ENCODE measurements at places on chromosomes 2 and 18.

- no peak for DNase-seq
Observed at GRCh38 chr2:40937284-40937683, 485.4 kb upstream of the SLC8A1 start.

- DNase-seq = no peak
Observed at GRCh38 chr2:66899109-66899508, 464.2 kb downstream of the MEIS1 start.

DNA sequence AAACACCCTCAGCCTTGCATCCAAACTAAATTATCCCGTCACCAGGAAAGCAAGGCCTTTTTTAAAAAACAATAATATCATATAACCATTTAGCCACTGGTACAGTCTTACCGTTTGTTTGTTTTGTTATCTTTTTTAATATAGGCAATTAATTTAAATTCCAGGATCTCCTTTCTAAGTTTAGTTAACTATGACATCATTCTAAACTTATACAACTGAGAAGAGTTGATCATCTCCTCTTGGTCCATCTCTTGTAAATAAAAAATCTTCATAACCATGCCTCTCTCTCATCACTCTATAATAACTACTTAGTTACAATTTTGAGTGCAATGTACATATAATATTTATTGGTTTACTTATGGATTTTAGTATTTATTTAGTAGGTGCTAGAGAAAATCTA, 46.2 kb downstream of the RND3 start:
- DNase-seq = no peak

- DNase-seq = no peak
Observed at GRCh38 chr18:43271593-43272432, 5.5 kb downstream of the SYT4 start.

DNA sequence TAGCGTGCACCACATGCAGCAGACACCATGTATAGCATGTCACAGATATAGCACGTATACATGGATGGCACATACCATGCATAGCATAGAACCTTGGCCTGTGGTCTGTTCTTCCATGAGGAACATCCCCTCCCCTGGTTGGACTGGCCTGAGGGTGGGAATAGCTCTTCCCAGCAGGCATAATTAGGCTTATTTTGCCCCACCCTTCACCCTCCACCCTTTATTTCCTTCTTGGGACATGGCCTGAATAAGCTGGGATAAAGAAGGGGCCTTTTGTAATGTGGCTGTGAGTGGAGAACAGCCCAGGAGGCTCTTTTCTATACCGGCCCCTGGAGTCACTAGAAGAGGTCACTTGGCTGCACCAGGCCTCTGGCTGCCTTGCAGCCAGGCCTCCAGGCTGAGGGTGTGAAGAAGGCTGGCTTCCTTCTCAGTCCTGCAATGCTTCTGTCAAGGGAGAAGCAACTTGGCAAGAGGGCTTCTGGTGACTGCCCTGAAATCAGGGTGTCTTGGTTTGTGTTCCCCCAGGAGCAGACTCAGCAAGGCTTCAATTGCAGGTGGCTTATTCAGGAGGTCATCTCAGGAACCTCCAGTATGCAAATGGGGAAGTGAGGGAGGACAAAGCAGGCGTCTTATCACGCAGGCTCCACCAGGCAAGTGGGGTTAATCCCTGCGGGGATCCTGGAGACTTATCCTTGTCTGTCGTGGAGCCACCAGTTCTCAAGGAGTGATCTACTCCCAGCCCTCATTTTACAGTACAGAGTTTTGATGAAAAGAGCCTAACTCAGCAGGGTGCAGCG, 68.2 kb downstream of the HS6ST1 start:
- DNase-seq = no peak

DNA sequence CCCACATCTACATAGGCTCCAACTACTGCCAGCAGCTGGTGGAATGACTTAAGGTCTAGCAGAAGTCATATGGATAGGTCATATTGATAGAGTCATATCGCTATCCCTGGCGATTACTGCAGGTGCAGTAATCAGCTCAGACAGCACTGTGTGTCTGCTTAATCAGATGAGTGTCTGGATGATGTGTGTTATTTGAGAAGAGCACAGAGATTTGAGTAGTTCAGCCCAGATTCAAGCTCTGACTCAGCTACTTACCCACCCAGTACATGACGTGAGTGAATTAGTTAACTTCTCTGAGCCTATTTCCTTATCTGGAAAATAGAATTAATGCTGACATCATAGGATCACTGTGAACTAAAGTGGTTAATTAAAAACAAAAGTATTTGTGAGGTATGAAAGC, 78.9 kb downstream of the EHD3 start:
- DNase-seq = no peak

GRCh38 chr2:20957788-20958525, 85.9 kb downstream of the APOB start:
- DNase-seq = no peak

DNA sequence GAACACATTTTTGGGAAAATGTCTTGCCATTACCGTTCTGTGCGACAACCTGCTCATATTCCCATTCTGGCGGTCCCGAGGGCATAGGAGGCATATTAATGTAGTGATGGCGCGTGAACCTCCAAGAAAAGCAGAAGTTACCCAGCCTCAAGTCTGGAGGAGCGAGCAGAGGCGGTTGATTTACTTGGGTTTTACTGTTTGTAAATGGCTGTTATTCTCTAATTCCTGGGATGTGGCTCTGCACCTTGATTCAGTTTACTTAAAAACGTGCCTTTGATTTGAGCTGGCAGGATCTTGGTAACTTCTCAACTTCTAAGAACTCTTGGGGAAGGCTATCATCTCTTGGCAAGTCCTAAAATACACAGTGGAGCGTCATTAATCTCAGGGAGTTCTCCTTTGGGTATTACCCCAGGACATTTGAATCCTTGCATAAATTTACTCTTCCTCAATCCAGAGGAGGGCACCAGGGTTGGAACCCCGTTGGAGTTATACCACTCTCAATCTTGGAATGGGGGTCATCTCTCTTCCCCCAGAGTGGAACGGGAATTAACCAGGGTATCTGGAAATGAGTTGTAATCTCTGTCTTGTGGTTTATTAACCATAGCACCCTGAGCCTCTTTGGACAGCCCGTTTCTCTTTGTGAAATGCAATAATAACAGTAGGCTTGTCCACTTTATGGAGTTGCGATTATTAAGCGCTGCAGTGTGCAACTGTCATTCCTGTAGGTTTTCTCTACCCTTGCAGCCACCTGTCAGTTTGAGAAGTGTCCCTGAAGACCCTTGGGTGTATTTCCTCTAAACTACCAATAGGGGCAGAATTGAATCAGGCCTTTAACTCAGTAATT, 2.1 kb downstream of the HK2 start:
- no peak for DNase-seq

GRCh38 chr2:55418512-55419232, 984 bp downstream of the CCDC88A start:
- DNase-seq = no peak

DNA sequence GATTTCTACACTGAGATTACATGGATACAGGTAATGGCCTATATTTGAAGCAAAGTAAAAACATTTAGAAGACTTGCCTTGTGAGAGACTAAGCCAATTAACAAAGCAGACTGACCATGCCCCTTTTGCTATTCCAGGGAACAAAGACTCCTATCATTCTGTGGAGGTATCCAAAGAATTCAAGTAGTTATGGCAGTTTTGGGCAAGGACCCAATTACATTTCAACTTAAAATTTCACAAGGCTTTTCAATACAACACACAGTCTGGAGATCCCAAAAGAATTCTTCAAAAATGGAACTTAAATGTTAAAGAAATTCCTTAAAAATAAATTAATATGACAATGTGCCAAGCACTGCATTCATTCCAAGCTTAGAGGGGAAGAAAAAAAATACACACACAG, 109.2 kb upstream of the CHRNA1 start:
- no peak for DNase-seq

DNA sequence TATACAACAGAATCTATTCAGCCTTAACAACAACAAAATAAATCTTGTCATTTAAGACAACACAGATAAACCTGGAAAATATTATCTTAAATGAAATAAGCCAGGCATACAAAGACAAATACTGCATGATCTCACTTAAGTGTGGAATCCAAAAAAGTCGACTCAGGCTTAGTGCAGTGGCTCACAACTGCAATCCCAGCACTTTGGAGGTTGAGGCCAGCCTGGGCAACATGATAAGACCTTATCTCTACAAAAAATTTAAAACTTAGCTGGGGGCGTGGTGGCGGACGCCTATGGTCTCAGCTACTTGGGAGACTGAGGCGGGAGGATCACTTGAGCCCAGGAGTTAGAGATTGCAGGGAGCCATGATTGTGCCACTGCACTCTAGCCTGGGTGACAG, 75.2 kb upstream of the RNU4ATAC start:
- no peak for DNase-seq

- DNase-seq = no peak
Observed at GRCh38 chr2:64837925-64838641, 151.1 kb upstream of the SLC1A4 start.

DNA sequence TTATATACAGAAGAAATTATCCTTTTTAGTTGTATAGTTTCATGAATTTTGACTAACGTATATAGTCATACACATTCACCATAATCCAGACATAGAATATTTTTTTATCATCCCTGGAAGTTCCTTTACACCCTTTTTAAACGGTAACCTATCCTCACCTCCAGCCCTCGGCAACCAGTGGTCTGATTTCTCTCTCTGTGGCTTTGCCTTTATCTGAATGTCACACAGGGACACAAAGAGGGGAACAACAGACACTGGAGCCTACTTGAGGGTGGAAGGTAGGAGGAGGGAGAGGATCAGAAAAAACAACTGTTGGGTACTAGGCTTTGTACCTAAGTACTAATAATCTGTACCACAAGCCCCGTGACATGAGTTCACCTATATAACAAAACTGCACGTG, 191.9 kb downstream of the MC4R start:
- no peak for DNase-seq

DNA sequence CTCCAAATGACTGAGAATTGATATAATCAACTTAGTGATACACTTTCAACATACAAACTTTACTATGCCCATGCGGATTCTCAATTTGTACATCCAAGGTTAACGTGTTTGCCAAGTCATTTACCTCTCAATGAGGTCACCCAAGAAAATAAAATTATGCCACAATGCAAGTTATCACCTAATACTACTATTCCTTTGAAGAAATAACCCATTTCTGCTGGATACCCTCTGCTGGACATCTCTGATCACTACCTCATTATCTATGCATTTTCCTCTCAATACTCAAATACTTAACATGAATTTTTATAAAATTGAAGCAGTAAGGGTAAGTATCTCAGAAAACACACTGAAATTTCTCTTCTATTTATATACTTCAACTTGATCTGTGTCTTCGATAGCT, 12.7 kb downstream of the HNRNPLL start:
- DNase-seq = no peak

DNA sequence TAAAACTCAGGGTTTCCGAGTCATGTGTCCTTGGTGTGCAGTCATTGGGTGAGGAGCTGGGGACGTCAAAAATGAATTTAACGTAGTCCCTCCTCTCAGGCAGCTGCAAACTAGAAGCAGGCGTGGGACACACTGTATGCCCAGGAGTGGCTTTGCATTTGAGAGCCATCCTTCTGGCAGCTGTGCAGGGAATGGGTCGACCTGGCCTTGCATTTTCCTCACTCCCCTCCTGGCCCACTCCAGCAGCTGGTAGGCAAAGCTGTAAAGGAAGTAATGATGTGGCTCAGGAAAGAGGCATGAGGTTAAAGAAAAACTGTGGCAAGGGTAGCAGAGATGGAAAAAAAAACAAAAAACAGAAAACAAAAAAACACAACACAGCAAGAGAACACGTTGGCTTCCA, 46.5 kb downstream of the RNF144A start:
- DNase-seq = no peak

DNA sequence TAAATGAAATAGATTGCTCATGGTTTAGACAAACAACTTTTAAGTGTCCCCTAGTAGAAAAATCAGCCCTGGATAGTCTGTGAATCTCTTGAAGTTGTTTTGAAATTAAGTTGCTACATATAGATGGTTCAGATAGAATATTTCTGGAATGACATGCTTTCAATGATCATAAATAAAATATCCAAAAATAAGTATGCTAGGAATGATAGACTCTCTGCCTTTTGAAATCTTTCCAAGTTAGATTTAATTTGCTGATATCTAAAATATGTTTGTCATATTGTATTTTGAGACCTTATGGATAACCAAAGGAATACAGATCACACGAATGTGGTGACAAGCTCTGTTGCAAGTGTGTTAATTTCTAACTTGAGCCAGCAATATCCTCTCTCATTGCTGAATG, 488.7 kb downstream of the THSD7B start:
- no peak for DNase-seq

- DNase-seq = no peak
Observed at GRCh38 chr18:43847164-43848091, 570.1 kb upstream of the SYT4 start.

DNA sequence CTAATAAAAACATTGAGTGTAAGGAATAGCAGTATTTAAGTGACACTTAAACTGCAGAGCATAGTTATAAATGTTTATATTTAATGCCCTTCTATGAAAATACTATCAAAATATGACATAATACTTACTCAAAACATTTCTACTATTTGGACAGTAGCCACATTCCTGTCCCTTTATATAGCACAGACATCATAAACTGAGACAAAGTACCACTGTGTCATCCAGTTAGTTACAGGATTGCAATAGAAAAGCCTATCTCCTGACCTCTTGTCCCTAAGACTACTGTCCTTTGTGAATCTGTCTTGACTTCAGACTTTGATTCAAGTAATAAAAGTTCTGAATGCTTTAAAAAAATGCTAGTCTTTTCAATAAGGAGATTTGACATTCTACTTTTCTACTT, 1528.5 kb upstream of the NXPH2 start:
- no peak for DNase-seq

DNA sequence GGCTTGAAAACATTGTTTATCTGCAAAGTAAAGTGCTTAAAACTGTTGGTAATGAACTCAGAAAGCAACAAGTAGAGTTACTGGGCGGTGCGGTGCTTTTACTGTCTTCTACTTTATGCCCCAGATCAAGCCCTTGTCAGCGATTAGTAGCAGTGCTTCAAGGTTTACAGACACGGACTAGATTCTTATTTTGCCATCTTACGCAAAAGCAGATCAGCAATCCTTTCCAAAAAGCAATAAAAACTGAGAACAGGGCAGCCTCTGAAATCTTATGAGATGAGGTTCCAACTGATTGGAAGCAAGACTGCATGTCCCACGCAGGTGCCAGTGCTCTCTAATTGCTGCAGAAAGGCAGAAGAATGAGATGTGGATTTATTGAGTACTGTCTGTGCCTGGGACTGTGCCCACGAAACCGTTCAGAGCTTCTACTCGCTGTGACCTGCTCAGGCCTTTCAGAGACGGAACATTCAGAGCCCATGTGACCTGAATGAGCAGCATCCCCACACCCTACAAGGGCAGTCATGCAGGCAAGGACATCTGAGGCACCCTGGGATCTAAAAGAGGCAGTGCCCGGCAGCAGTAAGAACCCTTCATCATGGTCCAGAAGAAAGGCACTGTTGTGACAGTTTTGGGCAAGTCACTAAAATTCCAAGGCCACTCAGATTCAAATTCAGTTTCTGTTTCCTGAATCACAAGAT, 15.7 kb downstream of the COL4A3 start:
- no peak for DNase-seq

DNA sequence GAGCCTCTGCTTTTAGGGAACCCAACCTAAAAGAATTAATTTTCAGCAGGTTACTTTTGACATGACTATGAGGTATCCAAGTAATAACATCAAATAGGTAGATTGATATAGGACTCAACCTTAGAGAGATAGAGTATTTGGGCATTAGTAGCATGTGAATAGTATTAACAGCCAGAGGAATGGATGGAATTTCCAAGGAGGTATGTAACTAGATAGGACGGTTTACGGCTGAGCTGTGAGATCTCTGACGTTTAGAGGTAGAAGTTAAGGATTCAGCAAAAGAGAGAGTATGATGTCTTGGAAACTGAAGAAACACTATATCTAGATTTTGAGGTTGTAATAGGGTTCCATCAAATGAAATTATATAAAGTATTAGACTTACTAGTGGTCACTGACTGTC, 70.3 kb downstream of the HNMT start:
- DNase-seq = no peak

All from stimulated activated CD4-positive, alpha-beta T cell treated with anti-CD3 and anti-CD28 coated beads, TNF-alpha, amount 100 ng/mL, for 1 hour (primary cell).